NCI-H2227 treated with DMSO at 0.1 percent for 48 hours (cell line): ENCODE measurements at places on chromosomes 6 and 20.

GRCh38 chr20:32114305-32114960 lies 4.9 kb downstream of the TM9SF4 start:
- no peak for DNase-seq

DNA sequence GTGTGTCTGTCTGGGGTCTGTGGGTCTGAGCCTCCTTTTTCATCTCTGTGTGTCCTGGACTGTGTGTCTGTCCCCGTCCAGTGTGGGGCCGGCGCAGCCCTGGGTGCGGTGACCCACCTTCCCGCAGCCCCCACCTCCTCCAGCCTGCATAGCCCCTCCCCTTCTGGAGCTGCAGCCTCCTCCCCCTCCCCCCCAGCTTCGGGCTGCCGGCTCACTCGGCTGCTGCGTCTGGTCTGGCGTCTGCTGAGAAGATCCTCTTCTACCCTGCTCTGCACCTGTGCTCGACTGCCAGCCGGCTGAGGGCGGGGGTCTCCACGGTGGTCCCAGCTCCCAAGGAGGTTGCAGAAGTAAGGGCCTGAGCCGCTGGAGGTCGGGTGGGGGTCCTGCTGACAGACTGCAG lies 7.6 kb upstream of the LKAAEAR1 start:
- peak; percentile 71 for DNase-seq

DNA sequence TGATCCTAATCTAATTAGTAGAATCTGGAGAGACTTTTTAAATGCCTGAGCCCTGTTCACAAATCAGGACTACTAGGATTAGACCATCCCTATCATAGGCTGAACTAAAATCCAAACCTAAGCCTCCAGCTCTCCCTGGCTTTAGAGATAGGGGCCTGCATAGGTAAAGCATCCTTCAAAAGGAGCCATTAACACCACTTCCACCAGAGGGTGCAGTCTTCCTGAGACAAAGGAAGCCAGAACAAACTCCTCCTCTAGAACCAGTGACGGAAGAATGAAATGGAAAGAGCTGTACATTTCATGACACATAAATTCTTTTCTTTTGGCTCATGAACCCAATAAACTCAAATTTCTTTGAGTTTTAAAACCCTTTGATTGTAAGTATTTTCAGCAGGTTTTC lies 291.2 kb upstream of the ADGRB3 start:
- no peak for DNase-seq

GRCh38 chr6:137241481-137242038 lies 22.4 kb upstream of the IFNGR1 start:
- DNase-seq = no peak

- peak; percentile 81 for DNase-seq
Measured at GRCh38 chr6:36360241-36361054, 23.8 kb upstream of the BNIP5 start.

DNA sequence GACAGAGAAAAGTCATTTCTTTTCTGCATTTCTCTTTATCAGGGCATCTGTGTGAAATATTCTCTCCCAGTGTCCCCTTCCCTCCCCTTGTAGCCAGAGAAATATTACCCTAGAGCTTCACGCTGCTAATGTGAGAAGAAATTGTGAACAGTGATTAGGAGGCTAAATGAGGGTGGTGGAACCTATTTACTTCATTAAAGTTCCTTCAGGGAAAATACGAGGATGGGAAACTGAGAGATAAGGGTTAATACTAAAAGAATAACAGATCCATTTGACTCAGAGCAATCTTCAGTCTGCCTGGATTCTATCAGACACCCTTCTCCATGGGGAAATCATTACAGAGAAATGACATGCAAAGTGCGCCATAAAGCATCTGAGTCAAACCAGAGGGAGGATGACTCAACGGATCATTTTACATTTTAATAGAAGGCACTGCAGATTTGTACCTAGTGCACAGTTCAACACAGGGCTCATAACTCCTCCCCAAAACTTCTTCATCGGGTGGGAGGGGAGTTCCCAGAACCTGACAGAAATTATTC lies 131.3 kb downstream of the GJA10 start:
- no peak for DNase-seq

- peak; percentile 35 for DNase-seq
Measured at GRCh38 chr20:3911956-3912355, 22.8 kb downstream of the PANK2 start.

DNA sequence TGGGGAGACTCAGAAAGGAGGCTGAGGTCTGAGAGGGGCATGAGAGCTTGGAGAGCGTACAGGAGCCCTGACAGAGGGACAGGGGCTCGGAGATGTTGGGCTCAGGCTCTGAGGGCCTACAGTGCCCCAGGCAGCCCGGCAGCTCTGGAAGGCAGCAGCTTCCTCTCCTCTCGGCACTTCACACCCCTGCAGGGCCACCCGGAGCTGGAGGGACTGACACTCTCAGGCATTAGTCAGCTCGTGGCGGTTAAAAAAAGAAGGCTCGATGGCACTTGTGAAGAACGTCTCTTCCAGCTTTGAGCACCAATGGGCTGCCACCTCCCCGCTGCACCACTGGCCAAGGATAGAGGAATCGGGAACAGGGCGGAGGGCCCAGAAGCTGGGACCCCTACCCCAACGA lies 62.6 kb upstream of the SIRPA start:
- no peak for DNase-seq

- no peak for DNase-seq
Measured at GRCh38 chr6:28558629-28559028, 32.9 kb downstream of the GPX5 start.

GRCh38 chr20:49704932-49705336 lies 8.7 kb downstream of the B4GALT5 start:
- DNase-seq = no peak

GRCh38 chr6:26457264-26457805 lies 420 bp upstream of the BTN2A1 start:
- DNase-seq = no peak

DNA sequence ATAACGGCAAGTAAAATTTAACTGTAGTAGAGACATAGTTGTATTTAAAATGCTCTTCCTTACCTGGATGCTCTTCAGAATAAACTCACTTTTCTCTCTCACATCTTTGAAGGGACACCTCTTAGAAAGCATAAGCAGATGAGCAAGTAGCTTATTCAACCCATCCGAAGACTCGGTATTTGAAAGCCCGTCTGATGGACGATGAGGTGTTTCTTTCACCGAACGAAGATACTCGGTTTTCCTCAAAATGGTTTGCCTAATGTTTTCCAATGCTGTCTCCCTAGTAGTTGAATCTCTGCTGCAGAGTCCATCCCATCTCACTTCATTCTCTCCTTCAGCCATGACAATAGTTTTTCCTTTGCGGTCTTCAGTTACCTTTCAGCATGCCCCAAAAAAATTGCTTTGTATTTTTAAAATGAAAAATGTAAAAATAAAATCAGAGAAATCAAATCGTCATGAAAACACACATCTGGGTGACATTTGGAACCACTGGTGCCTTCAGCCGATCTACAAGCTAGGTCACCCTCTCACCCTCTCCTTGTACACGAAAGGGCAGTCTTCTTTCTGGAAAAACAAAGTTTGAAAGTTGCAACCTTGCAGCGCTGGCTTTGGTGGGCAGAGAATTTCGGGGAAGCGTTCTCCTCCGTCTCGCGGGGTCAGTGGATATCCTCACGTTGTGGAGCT lies 772 bp downstream of the SESN1 start:
- DNase-seq = peak; percentile 20

GRCh38 chr20:2335096-2335870 lies 39.5 kb downstream of the TGM3 start:
- no peak for DNase-seq

DNA sequence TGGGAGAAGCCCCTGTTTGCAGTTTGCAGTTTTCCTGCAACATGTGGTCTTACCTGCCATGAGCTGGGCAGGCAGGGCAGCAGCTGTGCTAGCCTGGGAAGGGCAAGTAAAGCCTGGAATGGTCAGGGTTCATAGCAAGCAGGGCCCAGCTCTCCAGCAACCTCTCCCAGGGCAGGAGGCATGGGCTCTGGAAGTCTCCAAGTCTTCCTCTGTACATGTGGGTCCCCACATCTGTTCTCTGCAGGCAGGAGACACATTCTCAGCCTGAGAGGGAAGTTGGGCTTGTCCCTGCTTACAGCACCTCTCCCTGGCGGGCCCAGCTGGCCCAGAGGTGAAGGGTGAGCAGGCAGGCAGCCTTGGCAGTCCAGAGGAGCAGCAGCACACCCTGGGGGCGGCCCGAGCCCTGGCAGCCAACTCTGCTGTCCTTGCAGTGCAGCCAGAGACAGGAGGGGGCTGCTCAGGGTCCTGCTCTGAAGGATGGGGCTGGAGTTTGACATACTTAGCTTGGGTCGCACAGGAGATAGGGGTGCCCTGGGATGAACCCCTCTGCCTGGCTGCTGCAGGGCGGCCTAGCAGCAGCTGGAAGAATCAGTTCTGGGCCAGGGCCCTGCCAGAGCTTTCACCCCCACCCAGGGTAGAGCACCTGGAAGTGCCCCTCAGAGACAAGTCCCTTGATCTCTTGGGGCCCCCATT lies 176.0 kb downstream of the MRPL14 start:
- no peak for DNase-seq

- no peak for DNase-seq
Measured at GRCh38 chr20:17624551-17625245, 54.8 kb downstream of the DSTN start.

- no peak for DNase-seq
Measured at GRCh38 chr6:85498596-85499258, 48.8 kb downstream of the NT5E start.

DNA sequence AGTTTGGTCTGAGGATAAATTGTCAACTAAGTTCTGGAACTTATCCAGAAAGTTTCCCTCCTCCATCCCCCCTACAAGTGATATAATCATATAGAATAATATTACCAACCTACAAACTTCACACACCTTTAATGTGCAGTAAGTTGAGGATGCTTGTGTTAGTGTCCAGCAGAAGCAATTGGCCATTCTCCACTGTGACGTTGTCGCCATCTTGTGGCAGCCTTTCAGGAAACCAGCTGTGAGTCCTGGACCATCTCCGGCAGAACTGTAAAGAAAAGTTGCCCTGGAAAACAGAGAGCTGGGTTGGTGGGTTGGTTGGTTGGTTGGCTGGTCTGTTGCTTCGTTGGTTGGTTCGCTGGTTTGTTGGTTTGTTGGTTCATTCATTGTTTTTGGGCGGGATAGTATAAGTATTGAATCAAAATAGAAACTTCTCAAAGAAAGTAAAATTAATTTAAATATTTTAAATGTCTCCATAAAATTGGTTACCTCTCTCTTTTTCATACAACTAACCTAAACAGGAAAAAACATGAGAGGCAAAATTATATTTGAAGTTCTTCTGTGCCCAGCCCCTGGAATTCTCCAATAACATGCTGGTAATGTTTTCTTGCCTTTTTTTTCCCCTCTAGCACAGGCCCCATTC lies 127.5 kb downstream of the PKHD1 start:
- peak; percentile 44 for DNase-seq

GRCh38 chr6:5464099-5464885 lies 203.0 kb downstream of the FARS2 start:
- DNase-seq = no peak

DNA sequence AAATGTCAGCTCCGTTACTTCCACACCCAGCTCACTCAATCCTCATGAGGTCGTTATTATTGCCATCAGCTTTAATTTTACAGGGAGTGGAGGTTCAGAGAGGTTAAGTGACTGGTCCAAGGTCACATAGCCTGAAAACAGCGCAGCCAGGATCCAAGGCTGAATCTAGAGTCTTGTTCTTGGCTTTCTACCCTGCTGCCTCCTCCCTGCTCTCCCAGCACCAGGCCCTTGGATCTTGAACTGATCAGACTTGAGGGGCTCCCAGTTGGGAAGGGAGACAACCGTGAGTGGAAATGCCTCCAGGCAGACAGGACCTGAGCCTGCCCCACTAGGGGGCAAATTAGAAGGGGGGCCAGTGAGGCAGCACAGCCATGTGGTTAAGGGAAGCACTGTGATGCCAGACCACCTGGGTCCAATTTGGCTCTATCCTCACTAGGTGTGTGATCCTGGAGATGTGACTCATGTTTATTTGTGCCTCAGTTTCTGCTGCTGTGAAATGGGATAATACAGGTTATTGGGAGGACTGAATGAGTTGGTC lies 135.6 kb upstream of the PTPN1 start:
- DNase-seq = no peak

DNA sequence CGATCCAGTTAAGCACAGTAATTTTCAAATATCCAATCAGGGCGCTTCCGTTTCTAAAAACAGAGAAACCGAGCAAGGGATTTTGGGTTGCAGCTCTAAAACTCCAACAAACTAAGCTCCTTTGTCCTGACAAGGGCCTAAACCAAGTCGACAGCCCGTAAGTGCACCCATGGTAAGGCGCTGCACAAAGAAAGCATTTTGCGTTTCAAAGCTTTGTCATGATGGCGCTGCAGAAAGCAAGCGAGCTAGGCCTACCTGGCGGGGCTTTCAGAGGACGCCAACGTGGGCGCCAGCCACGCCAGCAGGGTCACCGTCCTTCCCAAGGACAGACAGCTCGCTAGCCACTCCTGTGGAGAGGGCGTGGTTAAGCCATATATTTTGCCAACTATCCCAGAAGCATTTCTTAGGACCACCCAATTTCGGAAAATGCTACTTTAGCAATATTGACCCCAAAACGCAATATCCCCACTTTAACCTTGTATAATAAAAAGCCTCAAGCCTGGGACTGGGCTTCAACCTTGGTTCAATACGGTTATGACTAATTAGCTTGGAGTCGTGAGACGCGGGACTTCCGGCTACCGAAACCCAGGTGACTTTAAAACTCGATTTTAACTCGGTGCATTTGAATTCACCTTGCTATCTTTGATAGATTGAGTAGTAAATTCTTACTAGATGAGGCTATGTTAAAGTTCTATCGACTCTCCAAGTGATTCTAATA lies 53.8 kb downstream of the TRIM38 start:
- no peak for DNase-seq

- no peak for DNase-seq
Measured at GRCh38 chr6:97052152-97052787, 127.7 kb downstream of the KLHL32 start.

GRCh38 chr20:46252352-46253091 lies 55.8 kb downstream of the CDH22 start:
- no peak for DNase-seq

GRCh38 chr6:47773005-47773404 lies 8.8 kb upstream of the OPN5 start:
- no peak for DNase-seq

DNA sequence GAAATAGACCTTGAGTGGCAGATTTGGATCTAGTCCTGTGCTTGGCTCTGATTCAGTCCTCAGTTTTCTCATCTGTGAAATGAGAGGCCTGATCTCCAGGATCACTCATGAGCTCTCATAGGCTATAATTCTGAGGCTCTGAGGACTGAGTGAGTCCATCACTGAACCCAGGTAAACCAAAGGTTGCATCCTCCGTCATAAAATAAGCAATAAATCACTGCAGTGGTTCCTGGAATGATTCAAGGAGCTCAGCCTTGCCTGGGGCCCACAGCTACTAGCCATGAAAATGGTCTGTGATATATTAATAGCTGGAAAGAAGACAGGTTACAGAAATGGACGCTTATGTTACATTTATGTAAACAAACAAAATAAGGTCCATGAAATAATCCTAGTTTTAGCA lies 124.8 kb downstream of the MAP3K7 start:
- DNase-seq = no peak

DNA sequence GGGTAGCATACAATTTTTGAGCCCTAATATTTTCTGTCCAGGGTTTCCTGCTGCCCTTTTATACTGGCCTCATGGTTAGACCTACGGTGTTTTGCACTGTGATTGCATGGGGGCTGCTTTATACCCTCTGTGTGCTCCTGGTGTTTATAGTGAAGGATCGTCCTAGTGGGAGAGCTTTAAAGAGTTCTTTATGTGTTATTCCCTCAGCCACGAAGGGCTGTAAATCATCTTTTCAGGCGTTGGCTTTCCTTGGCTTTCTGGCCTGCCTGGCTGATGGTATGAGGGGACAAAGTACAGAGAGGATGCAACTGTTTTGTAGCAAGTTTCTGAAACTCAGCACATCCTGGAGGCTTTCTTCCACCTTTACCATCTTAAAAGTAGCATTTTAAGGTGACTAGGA lies 464.3 kb downstream of the EPM2A start:
- no peak for DNase-seq
